ENCODE measurements at places on chromosomes 6 and 20.

DNA sequence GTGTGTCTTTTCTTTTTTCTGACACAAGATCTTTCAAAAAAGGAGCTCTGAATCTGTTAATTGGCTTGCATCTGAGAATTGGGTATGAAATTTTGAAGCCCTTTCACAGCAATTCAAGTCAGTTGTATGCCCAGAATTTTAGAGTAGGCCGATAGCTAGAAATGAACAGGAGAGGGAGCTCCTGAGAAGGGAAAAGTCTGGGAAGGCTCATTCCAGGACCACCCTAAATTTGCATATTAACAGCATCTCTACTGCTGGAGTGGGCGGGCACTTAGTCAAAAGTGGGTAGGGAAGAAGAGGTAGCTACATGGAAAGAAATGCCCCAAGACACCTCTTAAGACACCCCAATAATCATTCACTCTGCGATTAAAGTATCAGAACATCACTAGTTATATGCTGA, 928.3 kb downstream of the TBC1D32 start:
- peak; percentile 52 for DNase-seq

DNA sequence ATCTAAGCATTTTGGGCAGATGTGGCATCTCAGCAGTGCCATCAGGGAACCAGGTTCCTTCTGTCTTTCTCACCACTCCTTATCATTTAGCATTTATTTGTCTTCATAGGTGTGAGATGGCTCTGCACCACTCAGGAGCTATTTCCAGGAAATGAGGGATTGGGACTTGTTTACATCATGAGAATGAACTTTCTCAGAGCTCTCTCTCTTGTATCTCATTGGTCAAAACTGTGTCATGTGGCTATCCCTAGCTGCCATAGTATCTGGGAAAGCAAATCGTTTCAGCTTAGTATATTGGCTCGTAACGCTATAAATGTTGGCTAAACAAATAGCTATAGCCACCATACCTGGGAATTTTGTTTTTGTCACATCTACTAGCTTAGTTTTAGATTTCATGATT, 23.8 kb downstream of the PLCB4 start:
- no peak for DNase-seq

GRCh38 chr6:166296035-166296883, 11.9 kb downstream of the PRR18 start:
- no peak for DNase-seq

- no peak for DNase-seq
Observed at GRCh38 chr6:33073431-33073871, at the start of gene HLA-DPA1. Gene HLA-DPA1, minus strand, starts transcription at chr6:33073649.

- no peak for DNase-seq
Observed at GRCh38 chr6:37612475-37612874, 85.2 kb downstream of the MDGA1 start.

- DNase-seq = peak; percentile 84
Observed at GRCh38 chr6:90295854-90296340, 746 bp downstream of the BACH2 start.

- DNase-seq = no peak
Observed at GRCh38 chr6:21665110-21665391, 71.5 kb downstream of the SOX4 start.

- peak; percentile 43 for DNase-seq
Observed at GRCh38 chr6:170130771-170131241, 160.1 kb downstream of the DLL1 start.

DNA sequence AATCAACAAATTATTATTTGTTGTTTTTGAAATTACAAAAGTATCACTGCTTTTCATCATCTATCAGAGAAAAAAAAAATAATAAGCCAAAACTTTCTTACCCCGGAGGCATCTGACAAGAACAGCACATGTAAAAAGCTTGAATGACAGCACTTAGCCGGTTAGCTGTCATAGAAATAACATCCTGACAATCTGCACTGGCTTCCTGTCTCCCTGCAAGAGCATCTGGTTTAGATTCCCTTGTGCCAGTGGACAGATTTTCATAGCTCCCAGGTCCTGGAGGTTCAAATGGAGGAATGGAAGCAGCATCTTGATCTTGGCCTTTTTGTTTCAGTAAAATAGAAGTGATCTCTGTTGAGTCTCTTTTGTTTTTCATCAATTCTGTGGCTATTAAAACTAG, 74.8 kb downstream of the HACE1 start:
- peak; percentile 49 for DNase-seq

GRCh38 chr6:28206527-28206926, 18.5 kb upstream of the ZSCAN9 start:
- no peak for DNase-seq

DNA sequence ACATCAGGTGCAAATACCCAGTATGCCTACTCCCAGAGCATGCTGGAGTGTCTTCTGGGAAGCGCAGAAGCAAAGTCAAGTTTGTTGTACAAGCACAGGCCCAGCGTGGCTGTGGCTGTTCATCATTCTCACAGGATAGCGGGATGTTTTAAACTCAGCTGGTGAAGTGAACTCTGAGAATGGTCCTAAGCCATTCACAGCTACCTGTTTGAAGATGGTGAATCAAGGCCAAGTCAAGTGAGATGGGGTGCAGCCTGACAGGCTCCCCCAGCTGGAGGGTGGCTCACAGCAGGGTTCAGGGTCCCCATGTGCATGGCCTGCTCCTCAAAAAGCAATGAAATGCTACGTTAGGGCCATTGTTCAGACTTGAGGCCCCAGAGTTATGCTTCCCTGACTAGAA, 304.7 kb upstream of the FOXQ1 start:
- DNase-seq = no peak

GRCh38 chr20:2922957-2923356, 49.7 kb downstream of the PTPRA start:
- DNase-seq = peak; percentile 69

GRCh38 chr20:58128635-58129625, 99.5 kb downstream of the ANKRD60 start:
- DNase-seq = peak; percentile 29

DNA sequence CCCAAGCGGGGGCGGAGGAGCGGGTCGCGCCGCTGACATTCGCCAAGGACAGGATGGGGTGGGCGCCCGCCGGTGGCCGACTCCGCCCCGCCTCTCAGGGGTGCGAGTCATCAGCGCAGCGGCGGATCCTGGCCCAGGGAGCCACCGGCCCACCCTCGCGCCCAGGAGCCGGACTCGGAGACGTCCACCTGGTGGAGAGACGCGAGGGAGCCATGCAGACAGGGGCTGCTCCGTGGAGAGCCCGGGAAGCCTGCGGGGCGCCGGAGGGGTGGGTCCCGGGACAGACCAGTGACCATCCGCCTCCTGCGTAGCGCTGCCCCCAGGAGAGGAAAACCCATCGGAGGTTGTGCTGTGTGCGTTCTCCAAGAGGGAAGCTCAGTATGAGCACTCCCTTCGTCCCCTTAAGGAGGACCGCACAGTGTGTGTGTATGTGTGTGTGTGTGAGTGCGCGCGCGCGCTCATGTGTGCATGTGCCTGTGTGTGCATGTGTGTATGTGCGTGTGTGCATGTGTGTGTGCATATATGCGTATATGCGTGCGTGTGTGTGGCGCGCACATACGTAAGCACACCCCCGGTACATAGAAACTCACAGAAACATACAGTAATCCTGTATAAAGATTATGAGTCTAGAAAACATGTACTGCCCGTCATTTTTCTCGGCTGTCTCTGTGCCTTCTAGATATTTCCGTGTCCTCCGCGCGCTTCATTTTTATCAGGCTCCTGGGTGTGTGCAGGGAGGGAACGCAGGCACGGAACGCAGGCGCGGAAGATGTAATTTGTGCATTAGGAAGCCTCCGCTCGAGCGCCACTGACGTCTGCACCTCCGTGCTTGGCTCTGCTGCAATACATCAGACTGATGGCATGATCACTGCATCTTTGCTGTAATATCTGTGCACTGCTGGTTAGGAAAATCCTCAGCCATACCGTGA, 158.9 kb downstream of the TBXT start:
- DNase-seq = peak; percentile 80

DNA sequence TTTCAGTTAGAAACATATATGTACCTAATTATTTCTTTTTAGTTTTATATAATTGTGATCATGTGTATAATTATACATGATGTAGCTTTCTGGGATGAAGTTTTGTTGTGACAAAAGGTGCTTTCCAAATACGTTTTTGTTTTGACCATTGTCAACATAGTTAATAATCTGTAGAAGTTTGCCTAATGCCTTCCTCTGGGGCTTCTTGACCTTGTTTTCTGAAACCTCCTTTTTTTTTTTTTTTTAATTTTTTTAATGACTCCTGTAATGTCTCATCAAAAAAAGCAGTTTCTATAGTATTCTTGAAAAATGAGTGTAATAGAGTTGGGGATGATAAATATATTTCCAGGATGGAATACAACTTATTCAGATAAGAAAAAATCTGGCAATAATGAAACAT, 434.7 kb upstream of the SOX4 start:
- DNase-seq = no peak

DNA sequence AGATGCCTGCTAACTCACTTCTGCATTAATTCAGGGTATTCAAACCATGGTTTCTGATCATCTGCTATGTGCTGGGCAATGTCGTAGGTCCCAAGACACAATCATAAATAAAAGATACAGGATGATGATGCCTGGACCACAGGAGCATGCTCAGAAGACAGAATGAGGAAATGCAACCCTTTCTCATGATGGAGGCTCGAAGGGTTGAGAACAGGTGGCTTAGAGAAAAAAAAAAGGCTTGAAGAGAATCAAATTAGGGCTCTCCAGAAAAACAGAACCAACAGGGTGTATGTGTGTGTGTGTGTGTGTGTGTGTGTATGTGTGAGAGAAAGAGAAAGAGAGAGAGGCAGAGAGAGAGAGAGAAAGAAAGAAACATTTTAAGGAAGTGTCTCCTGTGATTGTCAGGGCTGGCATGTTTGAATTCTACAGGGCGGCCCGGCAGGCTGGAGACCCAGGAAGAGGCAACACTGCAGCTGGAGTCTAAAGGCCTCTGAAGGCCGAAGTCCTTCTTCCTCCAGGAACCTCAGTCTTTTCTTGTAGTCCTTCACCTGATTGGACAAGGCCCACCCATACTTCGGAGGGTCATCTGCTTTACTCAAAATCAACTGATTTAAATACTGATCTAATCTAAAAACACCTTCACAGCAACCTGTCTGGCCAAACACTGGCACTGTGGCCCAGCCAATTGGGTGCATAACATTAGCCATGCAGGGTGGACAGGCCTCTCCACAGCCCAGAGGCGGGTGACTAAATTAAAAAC, 143.8 kb downstream of the ERMARD start:
- DNase-seq = peak; percentile 14

GRCh38 chr6:147586044-147586443, 77.6 kb downstream of the SAMD5 start:
- DNase-seq = no peak

- no peak for DNase-seq
Observed at GRCh38 chr20:49230021-49230420, 10.8 kb downstream of the DDX27 start.

DNA sequence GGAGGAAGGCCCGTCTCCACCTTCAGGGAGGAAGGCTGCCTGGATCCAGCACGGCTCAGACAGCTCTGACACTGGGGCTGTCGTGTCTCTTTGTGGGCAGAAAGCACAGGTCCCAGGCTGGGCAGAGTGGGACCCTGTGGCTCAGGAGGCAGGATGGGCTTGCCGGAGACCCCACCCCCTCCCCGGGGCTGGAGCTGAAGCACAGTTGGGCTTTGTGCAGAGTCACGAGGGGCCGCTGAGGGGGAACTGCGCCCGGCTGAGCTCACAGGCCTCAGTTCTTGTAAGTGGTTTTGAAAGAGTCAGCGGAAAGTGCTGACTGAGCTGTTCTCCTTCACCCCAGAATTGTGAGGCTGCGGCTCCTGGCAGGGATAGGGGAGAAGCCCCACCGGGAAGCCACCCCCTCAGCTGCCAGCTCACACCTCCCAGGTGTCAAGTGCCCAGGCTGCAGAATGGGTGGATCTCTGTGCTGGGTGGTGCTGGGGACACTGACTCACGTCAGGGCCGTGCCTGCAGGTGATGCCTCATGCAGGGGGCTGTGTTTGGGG, 145.5 kb upstream of the RNF24 start:
- no peak for DNase-seq

DNA sequence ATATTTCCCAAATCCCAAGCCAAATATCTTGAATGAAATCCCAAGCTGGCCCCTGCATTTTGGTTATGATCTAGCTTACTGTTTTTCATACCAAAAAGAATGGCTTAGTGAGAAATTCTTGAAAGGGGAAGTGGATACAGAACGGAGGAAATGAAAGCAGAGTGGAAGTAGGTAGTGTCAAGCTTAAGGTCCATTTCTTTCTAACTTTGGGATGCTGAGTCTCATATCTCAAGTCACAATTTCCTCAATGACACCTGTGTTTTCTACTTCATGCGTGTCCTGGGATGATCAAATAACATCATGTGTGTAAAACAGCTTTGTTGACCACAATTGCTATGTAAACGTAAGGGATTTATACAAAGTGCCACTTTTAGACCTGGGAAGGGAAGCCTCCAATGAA, 238.8 kb upstream of the SLC35B3 start:
- DNase-seq = no peak

DNA sequence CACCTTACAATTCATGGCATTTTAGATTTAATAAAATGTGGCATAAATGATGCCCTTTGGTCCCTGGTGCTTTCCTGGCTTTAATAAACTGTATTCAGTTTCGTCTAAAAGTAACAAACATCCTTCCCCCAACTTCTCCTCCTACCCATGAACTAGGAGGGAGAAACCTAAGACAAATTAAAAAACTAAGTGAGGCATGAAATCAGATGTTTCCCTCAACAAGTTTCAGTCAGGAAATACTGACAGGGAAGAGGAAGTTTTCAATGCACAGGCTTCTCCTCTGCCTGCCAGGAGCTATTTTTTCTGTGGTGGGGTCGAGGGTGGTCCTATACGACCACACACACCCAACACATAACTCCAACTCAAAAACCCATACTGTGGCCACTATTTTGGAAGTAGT, 10.0 kb downstream of the HBS1L start:
- no peak for DNase-seq

- DNase-seq = no peak
Observed at GRCh38 chr6:84019141-84019841, 14.3 kb upstream of the MRAP2 start.

GRCh38 chr6:20211941-20212391, 303 bp downstream of the MBOAT1 start:
- DNase-seq = peak; percentile 82

- no peak for DNase-seq
Observed at GRCh38 chr20:33079259-33079658, at the start of gene BPIFB4. Gene BPIFB4, plus strand, starts transcription at chr20:33079643. Its CDS starts 1,884 bp downstream, at chr20:33081527.

GRCh38 chr6:90790696-90791095, 203.8 kb upstream of the MAP3K7 start:
- DNase-seq = peak; percentile 61

GRCh38 chr6:121498481-121499276, 63.2 kb downstream of the GJA1 start:
- DNase-seq = no peak

- no peak for DNase-seq
Observed at GRCh38 chr6:30689985-30690384, 799 bp downstream of the NRM start.

GRCh38 chr6:35064757-35065440, 76.2 kb downstream of the TCP11 start:
- no peak for DNase-seq

- DNase-seq = no peak
Observed at GRCh38 chr6:87815449-87815848, 113.4 kb upstream of the AKIRIN2 start.

- no peak for DNase-seq
Observed at GRCh38 chr6:72669324-72669723, 47.5 kb downstream of the KCNQ5 start.

All from islet precursor cell (in vitro differentiated cells).